ENCODE measurements at places on chromosomes 12 and 14.

DNA sequence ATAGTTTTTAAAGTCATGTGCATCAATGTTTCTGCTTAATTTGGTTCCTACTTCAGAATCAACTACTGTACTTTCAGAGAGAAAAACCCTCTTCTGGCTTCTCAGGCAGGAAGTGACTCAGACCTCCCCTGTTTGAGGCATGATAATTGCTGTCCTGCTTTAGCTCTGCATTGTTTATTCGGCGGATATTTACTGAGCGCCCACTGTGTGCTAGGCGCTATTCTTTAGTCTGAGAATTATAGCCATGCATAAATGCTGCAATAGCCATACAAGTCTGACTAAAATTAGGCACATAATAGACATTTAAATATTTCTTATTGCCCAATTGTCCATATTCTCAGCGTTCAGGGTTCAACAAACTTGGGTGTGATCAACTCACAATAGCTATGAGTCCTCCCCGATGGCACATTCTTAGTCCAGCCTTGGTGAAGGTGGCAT, 6.1 kb upstream of the AMIGO2 start:
- DNase-seq = peak; percentile 79

DNA sequence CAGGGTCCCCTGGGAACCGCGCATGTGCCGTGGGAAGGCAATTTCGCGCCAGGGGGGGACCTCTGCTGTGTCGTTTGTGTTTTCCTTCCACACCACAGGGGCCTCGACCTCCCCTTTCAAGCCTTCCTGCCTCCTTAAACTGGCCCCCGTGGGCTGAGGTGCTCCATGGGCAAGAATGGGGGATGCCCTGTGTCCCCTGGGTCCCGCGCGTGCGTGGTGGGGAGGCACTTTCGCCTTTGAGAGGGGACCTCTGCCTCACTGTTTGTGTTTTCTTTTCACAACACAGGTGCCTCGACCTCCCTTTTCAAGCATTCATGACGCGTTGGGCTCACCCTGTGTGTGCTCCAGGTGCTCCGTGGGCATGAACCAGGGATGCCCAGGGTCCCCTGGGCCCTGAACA, 348.8 kb downstream of the ALG10 start:
- no peak for DNase-seq

DNA sequence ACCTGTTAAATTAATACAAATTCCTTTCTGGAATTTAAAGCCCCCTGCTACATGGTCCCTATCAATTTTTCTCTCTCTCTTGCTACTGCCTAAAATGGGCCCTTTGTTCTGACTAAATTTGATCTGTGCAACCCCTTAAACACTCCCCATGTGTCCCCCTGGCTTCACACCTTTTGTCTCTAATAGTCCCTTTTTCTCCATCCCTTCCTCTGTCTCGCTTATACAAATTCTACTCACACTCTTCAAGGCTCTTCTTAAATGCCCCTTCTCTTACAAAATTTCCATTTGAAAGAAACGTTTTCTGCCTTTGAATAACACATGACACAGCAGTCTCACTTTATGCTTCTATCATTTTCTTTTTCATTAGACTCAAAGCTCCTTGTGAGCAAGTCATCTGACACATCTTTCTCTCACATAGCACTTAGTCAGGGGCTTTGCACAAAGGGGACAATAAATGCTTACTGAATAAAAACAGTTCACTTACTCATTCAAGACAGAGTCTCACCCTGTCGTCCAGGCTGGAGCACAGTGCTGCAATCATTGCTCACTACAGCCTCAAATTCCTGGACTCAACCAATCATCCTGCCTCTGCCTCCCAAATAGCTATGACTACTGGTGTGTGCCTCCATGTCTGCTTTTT, 41.5 kb upstream of the NR2C1 start:
- no peak for DNase-seq

DNA sequence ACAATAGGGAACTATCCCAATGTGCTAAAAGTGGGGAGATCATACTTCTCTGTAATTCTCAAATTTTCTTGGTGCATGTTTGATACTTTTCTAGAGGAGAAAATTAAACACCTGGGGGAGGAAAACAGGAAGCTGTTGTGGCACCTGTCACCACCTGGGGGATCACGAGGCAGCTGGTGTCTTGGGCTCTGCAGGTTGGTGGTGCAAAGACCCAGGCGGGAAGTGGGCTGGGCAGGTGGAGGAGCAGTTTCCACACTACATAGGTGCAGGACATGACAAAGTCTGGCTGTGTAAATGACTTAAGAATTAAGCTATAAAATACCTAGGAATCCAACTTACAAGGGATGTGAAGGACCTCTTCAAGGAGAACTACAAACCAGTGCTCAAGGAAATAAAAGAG, 23.2 kb downstream of the PEX5 start:
- DNase-seq = no peak

All from activated CD4-positive, alpha-beta T cell treated with anti-CD3 and anti-CD28 coated beads, Interleukin-2, Interleukin-6, amounts not matched to agents 100 ng/mL and 50 ng/mL, durations not matched to agents 16 hours and 8 hours (primary cell).